Substantia nigra (tissue), 51 donors: ENCODE measurements at places on chromosomes 4 and X.
A peak's percentile ranks its signal among the peaks of the same experiment; 100 is the strongest.

GRCh38 chrX:9562851-9563250 is 98.0 kb downstream of the TBL1X start:
- DNase-seq = no peak

- DNase-seq = no peak
These were observed 8.7 kb downstream of the FABP2 start for GRCh38 chr4:119313237-119313636.

DNA sequence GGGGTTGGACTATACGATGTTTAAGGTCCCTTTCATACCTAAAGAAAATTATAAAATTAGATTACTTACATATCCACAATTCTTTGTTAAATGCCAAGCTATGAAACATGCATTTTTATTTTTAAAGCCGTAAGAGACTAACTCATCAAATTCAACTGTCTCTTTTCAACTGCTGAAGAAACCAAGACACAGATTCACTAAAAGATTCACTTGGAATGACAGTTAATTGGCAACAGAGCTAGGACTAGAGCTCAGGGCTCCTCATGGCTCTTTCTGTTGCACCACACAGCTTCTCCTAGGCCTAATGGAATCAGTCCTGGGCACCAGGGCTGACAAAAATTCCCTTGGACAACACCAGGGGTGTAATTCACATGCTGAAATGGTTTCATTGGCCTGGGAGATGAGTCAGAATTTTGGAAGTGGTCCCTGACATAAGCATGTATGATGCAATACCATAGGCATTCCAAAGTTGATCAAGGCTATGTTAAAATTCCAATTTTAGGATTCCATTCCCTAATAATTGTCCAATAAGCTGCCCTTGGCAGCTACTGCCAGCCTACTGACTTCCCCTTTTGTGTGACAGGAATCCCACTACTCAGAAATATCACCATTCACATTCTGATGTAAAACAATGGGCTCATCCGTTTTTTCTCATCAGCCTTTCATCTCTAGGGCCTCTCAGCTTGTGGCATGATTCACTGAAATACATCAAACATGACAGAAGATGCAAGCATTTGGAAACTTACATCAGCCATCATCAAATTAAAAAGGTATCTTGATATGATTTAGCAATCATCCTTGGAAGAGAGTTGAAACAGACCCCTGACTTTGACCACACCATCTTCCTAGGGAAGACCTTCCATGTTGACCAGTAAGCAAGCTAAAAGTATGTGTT is 54.2 kb downstream of the PLAC1 start:
- no peak for DNase-seq

- no peak for DNase-seq
These were observed 32.8 kb downstream of the CENPC start for GRCh38 chr4:67512501-67512900.

- no peak for DNase-seq
These were observed 45.2 kb upstream of the CLCN4 start for GRCh38 chrX:10111364-10112148.

DNA sequence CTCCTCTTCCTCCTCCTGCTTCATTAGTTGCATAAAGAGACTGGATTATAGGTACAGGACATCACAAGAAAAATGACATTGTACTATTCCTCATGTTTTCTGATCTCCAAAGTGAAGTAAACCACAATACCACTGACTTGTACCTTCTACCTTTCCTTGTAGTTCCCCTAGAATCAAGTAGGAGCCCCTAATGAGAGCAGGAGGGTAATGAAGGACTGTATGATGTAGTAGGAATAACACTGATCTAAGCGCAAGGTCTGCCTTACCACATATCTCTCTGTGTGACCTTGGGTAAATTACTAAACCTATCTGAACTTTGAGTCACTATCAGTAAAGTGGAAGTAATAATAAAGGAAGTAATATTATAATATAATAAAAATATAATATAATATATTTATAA is 3.6 kb downstream of the VSIG4 start:
- DNase-seq = no peak

GRCh38 chr4:115219315-115219860 is 106.0 kb upstream of the NDST4 start:
- no peak for DNase-seq

- DNase-seq = no peak
These were observed 106.8 kb downstream of the ARSJ start for GRCh38 chr4:113872426-113873260.

GRCh38 chrX:119156241-119156640 is 28.6 kb upstream of the KIAA1210 start:
- no peak for DNase-seq

DNA sequence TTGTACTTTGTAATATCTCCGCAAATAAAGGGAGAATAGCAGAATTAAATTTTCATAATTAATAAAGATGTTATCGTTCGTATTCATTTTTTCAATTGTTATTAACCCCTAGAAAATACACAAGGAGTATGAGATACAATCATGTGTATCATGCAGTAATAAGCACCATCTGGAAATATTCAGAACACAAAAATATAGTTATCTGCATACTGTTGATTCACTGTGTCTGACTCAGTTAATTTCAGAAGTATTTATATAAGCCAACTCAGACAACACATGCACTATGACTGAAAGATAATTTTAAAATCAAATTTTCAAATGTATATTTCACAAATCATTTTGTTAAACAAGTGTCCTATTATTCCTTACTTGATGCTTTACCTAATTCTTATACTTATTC is 1954.8 kb downstream of the ARAP2 start:
- DNase-seq = no peak

DNA sequence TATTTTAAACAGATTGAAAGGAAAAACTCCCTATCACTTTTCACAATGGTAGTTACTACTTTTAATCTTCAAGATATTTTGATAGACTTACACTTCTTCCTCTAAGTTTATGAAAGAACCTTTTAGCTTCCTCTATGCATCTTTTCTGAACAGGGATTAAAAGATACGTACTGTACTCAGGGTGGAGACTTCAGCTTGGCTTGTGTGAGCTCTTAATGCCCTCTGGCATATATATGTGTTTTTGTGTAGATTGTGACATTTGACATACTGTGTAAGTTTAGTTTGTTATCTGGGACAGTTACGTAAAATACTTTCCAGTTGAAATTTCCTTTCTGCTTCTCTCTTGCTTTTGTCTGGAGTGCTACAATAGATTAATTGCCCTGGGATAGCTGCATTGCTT is 109.3 kb upstream of the NUDT6 start:
- no peak for DNase-seq

- no peak for DNase-seq
These were observed 19.4 kb downstream of the BMP3 start for GRCh38 chr4:81049907-81050306.

GRCh38 chrX:97021680-97022079 is 138.0 kb downstream of the RPA4 start:
- DNase-seq = no peak

DNA sequence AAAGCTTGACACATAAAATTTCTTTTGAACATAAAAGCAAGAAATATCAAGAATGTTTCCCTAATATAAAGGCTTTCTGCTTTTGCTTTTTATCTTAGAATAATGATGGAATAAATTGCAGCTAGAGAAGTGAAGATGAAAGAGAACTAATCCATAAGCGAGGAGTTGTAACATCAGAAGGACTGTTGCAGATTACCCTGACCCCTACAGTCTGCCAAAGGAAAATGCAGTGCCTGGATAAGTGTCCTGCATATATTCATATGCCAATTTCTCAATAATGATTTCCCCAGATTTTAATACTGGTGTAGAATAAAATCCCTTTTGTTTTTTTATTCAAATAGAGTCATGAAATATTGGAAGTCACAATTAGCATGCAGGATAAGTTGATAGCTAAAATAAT is 115.9 kb downstream of the MAGEC2 start:
- no peak for DNase-seq

DNA sequence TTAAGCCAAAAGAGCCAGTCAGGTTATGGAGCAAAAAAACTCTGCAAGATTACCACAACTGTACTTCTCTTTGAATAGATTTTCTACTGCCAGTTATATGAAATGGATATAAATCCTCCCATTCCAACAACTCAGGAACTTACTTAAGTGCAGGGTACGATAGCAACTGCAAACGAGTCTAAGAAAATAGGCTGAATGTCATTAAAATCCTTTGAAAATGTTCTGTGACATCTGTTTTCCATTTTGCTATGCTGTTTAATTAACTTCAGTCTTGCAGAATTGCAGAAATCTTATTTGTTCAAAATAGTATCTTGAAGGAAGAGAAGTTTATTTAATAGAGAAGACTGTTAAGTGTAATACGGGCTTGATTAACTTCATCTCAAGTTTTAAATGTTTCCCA is 243.8 kb downstream of the PALLD start:
- DNase-seq = no peak

DNA sequence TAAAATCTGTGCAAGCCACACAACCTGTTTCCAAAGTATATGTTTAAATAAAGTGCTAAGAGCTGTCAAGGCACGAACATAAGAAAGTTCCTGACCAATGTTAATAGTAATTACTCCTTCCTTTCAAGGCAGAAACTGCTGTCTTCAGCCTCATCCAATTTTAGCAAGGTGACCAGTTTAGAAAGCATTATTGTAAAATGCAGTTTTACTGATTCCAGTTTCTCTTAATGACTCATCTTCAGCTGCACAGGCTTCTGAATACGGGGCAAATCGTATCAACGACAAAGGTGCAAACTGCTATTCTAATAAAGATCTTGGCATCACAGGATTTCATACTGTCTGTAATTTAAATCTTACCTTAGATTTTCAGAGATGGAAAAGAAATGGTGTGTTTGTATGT is 87.5 kb downstream of the PPP3CA start:
- no peak for DNase-seq

GRCh38 chr4:110953191-110953590 is 330.3 kb upstream of the PITX2 start:
- no peak for DNase-seq

DNA sequence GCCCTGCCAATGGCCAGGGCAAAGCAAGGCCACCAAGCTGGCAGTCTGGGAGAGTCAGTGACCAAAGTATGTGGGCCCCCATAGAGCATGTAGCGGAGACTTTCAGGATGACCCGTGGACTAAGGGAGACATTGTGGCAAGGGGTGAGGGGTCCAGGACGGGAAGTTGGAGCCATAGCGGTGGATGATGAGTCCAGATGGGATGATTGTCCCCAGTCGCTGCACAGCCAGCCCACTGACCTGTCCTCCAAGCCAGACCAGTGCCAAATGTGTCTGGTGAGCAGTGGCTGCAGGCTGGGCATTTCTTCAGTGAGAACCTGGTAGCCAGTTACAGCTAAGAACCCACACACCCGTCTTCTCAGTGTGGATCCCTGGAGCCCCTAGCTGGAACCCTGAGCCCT is 34.3 kb downstream of the ZNF185 start:
- DNase-seq = no peak

- no peak for DNase-seq
These were observed 45.6 kb downstream of the SMC1A start for GRCh38 chrX:53376888-53377287.

DNA sequence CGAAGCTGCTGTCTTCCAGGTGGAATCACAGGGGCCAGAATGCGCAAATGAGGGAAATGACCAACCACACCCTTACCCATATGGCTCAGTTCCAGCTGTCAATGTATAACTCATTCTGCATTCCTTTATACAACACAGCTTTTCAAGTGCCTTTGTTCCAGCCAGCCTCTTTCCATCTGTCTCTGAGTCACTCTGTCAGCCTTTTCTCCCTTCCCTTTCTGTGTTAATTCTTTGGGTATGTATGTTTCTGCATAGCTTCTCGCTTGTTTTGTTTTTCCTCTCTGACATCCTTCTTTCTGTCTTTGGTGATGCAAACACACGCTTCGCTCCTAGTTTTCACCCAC is 54.5 kb downstream of the RS1 start:
- no peak for DNase-seq

GRCh38 chrX:124476562-124476961 is 130.2 kb downstream of the SH2D1A start:
- DNase-seq = no peak

DNA sequence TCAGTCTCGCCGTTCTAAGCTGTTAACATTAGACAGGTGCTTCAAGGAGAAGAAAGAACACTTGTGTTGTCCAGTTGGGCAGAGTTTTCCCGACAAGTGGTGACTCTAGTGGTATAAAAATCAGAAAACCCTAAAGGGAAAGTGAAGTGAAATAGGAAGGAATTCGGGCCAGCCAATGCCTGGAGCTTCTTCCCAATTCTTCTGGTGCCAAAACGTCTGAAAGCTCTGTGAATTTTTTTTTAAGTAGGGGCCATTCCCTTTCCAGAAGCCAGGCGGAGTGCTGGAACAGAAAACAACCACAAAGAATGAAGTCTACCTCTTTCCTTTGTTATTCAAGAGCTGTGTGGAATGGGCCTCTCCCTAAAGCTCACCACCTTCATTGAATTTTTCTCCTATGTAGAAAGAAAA is 43.1 kb upstream of the PPARGC1A start:
- DNase-seq = no peak

- DNase-seq = no peak
These were observed 20.5 kb downstream of the GAB3 start for GRCh38 chrX:154730253-154730891.

GRCh38 chrX:99653352-99653751 is 756.7 kb downstream of the PCDH19 start:
- DNase-seq = no peak

DNA sequence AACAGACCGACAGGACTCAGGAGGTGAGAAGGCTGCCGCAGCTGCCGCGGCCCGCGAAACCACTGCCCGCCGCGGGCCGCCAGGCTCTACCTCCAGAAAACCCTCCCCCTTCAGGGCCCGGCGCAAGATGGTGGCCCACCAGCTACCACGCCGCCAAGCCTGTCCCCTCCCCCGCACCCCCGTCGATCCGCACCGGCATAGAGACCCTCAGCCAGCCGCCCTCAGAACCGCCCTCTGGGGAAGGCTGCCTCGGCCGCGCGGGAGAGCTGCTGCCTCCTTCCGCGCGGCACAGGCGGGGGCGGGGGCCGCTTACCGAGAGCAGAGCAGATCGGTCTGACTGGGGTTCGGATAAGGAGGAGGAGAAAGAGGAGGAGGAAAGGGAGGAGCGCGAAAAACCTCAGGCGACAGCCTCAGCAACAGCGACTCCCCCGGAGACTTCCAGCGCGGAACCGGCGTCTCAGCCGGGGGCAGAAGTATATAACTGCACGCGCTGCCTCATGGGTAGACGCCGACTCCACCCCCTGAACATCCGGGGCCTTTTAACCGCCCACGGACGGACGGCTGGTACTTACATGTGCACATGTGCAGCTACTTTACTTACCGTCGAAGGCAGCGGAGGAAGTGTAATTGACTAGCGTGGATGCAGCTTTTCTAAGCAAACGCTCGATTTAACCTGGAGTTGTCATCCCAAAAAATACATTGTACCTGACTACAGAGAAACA is at the start of gene ZNF280C:
Gene ZNF280C, minus strand, starts transcription at position 451 of the 722 bp plus-strand sequence. CDS start 8,450 bp downstream, outside the sequence.
- peak; percentile 65 for DNase-seq

GRCh38 chrX:152646961-152647360 is 9.3 kb downstream of the GABRQ start:
- no peak for DNase-seq
